Frontal cortex (tissue), 4 donors: ENCODE measurements at places on chromosomes 11 and 22.
A peak's percentile ranks its signal among the peaks of the same experiment; 100 is the strongest.

DNA sequence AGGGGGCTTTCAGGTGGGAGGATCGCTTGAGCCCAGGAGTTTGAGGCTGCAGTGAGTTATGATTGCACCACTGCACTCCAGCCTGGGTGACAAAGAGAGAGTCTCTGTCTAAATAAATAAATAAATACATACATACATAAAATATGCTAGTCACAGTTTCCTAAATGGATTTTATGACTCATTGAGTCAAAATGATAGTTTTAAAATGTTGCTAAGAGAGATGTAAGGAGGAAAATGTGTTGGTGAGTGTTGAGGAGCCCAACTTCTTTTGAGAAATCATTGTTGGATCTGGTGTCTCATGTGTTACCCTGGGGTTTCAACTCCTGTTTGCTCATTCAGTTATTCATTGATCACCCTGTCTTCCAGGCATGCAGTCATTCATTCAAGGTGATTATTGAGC, 21.0 kb downstream of the PARVB start:
- DNase-seq, result no peak

DNA sequence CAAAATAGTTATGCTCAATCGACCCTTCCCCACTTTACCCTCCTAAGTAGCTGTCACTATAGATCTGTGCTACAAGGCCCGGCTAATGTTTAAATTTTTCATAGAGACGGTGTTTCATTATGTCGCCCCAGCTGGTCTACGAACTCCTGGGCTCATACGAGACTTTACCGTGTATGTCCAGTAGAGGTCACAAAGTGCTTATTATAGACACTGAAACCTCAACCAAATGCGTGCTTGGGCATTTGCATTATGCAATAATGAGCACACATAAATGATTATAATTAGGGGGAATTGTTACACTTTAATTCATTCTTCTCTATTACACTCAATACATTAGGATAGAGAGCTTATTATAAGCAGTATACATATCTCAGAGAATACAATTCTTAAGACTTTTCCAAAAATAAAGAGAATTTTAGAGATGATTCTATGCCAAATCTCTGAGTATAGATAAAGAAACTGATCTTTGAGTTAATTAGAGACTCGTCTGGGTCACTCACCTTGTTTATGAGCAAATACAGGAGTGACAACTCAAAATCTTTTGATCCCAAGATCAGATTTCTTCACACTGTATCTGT, 12.5 kb upstream of the MRPL16 start:
- DNase-seq, result no peak

DNA sequence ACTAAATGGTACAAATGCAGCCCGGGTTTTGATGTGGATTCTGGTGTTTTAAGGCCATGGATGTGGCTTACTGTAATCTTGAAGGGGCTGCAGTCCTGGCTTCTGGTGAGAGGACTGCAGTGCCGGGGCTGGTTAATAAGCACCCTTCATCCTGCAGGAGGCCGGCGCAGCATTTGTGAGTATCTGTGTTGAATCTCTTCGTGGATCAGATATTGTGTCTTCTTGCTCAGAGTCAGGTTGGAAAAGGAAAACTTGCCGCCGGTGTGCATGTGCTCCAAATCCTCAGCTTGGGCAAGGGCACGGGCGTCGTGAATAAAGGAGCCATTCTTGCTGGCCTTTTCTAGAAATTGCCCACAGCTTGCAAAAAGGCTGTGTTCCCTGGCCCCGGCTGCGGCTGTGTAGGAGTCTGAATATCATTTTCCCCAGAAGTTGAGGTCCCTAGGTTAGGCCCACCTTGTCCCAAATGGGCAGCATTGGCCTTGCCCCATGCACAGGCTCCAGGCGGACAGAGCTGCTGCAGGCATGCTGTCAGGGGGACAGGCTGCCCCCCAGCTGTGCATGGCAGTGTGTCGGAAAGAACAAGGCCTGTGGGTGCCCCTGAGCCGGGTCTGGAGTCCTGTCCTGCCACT, 28.9 kb upstream of the PARVB start:
- no peak for DNase-seq

- peak; percentile 98 for DNase-seq
Observed at GRCh38 chr11:61161190-61162091, at the start of gene VPS37C. VPS37C (minus strand) TSS chr11:61161426; CDS start chr11:61138829, 22,597 bp downstream.

GRCh38 chr22:30460147-30460546, 11.7 kb downstream of the SEC14L3 start:
- no peak for DNase-seq
